Naive thymus-derived CD8-positive, alpha-beta T cell (primary cell): ENCODE measurements at places on chromosomes 3 and 15. TPM values are rescaled to one million over a fixed set of nuclear protein-coding genes. Genes with fewer than 3 reads are reported as not detected.

HAUS2 gene
- 24.9 TPM for polyA plus RNA-seq

HES1 gene
- not detected for polyA plus RNA-seq

LRRC57 gene
- polyA plus RNA-seq = 5.5 TPM

KNL1 gene
- not detected for polyA plus RNA-seq

IQCH gene
- polyA plus RNA-seq = not detected

MON1A gene
- 13.7 TPM for polyA plus RNA-seq

TMEM207 gene
- not detected for polyA plus RNA-seq

SLC22A13 gene
- not detected for polyA plus RNA-seq

DNA sequence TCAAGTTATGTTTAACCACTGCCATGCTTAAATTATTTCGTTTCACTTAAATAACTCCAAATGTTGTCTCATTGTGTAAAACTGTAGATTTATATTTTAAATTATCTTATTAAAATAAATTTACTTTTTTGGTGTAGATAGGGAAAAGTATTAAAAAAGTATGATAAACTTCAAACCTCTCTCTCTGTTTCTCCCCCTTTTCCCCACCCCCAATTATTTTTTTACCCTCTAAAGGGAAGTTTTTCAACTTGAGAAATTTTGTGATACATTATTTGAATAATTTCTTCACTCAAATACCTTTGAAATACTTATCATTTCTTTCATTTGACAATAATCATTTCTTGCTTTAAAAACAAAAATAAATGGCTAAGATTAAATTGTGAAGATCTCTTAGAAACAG, 66.9 kb upstream of the EIF1B start:
- H3K36me3 ChIP-seq = peaks cover 7% of the 10 kb centered on the region
- H3K27me3 ChIP-seq = no peaks in the 10 kb centered on the region
- H3K27ac ChIP-seq = no peak overlapping the region
- no peak overlapping the region for H3K4me3 ChIP-seq
- DNase-seq = no peak
- H3K4me1 ChIP-seq = no peaks in the 10 kb centered on the region

GRCh38 chr15:49179433-49180190, 9.6 kb downstream of the GALK2 start:
- no peak overlapping the region for H3K4me3 ChIP-seq
- H3K27ac ChIP-seq = no peak overlapping the region
- peaks cover 29% of the 10 kb centered on the region for H3K4me1 ChIP-seq
- no peak for DNase-seq

DNA sequence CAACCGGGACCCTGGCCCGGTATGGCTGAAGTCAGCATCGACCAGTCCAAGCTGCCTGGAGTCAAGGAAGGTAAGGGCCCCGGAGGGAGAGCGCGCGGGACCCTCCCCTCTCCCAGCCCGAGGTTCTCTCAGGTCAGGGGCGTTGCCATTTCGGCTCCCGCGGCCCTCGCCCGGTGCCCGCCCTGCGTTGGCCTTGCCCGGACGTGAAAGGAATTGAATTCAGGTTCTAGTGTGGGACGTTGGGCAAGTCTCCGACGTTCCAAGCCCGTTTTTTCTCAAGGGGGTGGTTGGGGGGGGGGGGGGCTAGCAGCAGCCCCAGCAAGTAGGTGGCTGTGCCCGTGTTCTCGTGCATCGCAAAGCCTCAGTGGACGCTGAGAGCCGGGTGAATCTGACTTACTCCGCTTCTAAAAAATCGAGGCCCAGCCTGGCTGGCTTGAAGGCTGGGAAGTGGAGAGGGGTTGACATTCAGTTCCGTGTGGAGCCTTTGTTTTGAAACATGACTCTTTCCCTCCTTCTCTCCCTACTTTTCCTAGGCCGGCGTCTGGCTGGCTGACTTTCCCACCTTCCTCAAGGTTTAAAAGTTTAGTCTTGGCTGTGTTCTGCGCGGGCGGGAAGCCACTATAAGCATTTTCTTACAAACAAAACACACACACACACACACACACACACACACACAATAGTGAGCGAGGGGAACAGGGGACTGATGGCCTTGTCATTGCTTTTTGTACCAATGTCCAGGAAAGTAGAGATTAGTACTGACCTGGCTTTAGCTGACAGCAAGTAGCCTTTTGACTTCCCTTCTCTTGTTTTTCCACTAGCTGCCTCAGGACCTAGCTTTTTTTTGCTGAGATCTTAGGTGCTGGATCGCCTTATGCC, at the start of gene UTS2B:
TSS of gene UTS2B (minus strand) at position 873 of the 876 bp plus-strand sequence. CDS start 48,337 bp downstream, outside the sequence.
- no peak for DNase-seq
- H3K4me1 ChIP-seq = peaks cover 2% of the 10 kb centered on the region
- H3K27ac ChIP-seq = peak within 1 kb of the TSS; percentile 54
- peaks cover 34% of the 10 kb centered on the region for H3K27me3 ChIP-seq

- no peak for DNase-seq
- no peaks in the 10 kb centered on the region for H3K4me1 ChIP-seq
- H3K36me3 ChIP-seq = no peaks in the 10 kb centered on the region
- no peak overlapping the region for H3K4me3 ChIP-seq
Measured at GRCh38 chr15:78406016-78406585, 31.9 kb upstream of the IREB2 start.

DNA sequence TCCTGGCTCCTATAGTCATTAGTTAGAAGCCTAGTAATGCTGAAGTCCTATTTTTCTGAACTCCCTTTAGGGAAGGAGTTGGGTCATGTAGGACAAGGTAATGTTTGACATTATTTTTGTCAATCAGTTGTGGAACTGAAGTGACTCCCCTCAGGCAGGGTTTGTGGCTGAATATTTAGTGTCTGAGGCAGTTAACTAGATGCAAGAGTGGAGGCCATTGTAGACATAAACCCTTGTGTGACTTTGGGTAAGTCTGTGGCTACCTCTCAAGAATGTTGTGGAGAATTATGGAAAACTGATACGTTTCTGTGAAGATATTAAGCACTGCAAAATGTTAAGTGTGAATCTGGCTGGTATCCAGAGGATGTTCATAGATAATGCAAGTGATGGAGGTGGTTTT, 125.2 kb upstream of the PHLDB2 start:
- no peaks in the 10 kb centered on the region for H3K27me3 ChIP-seq
- peaks cover 6% of the 10 kb centered on the region for H3K36me3 ChIP-seq
- no peaks in the 10 kb centered on the region for H3K4me1 ChIP-seq
- H3K27ac ChIP-seq = no peak overlapping the region

- H3K27me3 ChIP-seq = peaks cover 2% of the 10 kb centered on the region
- no peaks in the 10 kb centered on the region for H3K36me3 ChIP-seq
- no peaks in the 10 kb centered on the region for H3K4me1 ChIP-seq
Measured at GRCh38 chr15:36323615-36324014, 255.8 kb upstream of the CDIN1 start.

DNA sequence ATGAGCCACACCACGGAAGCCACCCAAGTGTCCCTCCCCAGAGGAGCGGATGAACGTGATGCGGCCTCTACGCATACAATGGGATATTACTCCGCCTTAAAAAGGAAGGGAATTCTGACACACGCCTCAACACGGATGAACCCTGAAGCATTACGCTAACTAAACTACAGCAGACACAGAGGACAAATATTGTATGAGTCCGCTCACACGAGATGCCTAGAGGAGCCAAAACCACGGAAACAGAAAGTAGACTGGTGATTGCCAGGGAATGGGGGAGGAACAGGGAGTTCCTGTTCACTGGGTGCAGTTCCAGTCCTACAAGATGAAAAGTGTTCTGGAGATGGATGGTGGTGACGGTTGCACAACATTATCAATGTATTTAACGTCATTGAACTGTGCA, 32.7 kb downstream of the SRGAP3 start:
- no peaks in the 10 kb centered on the region for H3K27me3 ChIP-seq
- H3K4me3 ChIP-seq = no peak overlapping the region
- H3K27ac ChIP-seq = no peak overlapping the region
- H3K4me1 ChIP-seq = no peaks in the 10 kb centered on the region

DNA sequence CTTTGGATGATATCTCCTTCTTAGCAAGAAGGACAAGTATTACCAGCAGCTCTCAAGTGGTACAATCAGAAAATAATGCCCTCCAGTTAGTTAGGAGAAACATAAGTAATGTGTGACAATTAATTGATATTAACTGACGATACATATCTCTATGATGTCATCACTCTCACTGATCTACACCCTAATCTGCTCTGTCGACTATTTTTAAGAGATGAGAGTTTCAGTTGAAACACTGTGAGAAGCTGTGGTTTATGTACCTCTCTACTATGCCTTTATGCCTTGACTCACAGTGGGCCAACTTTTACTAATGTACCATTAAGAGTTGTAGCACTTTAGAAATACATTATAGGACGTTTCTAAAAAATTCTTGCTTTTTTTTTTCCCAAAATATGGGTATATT, 8.6 kb downstream of the CEP152 start:
- H3K27ac ChIP-seq = no peak overlapping the region
- H3K4me1 ChIP-seq = peaks cover 22% of the 10 kb centered on the region
- H3K4me3 ChIP-seq = no peak overlapping the region
- no peak for DNase-seq
- no peaks in the 10 kb centered on the region for H3K27me3 ChIP-seq

DNA sequence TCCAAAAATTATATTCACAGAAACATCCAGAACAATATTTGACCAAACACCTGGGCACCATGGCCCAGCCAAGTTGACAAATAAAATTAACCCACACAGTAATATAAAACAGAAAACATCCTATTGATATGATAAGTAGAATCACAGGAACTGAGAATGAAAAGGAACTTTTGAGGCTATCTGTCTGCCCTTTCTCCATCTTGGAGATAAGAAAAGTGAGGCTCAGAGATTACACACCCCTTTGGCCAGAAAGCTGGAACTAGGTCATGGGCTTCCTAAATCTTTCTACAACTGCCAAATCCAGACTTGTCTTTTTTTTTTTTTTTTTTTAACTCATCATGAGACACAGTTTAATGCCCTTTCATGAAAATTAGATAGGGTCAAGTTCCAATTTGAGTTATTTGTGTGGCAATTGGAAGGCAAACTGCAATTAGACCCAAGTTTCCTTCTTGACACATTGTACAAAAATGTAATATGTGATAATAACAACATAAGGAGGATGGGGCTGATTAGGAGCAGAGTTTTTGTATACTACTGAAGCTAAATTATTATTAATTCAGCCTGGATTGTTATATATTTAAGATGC, 137.2 kb downstream of the RPL22L1 start:
- H3K27me3 ChIP-seq = peaks cover 5% of the 10 kb centered on the region
- no peaks in the 10 kb centered on the region for H3K36me3 ChIP-seq
- H3K4me1 ChIP-seq = no peaks in the 10 kb centered on the region
- no peak overlapping the region for H3K4me3 ChIP-seq
- H3K27ac ChIP-seq = no peak overlapping the region

- no peak for DNase-seq
- H3K4me3 ChIP-seq = no peak overlapping the region
- no peaks in the 10 kb centered on the region for H3K36me3 ChIP-seq
- H3K27ac ChIP-seq = no peak overlapping the region
- H3K4me1 ChIP-seq = no peaks in the 10 kb centered on the region
Measured at GRCh38 chr3:152703245-152703890, 131.6 kb upstream of the P2RY1 start.

DNA sequence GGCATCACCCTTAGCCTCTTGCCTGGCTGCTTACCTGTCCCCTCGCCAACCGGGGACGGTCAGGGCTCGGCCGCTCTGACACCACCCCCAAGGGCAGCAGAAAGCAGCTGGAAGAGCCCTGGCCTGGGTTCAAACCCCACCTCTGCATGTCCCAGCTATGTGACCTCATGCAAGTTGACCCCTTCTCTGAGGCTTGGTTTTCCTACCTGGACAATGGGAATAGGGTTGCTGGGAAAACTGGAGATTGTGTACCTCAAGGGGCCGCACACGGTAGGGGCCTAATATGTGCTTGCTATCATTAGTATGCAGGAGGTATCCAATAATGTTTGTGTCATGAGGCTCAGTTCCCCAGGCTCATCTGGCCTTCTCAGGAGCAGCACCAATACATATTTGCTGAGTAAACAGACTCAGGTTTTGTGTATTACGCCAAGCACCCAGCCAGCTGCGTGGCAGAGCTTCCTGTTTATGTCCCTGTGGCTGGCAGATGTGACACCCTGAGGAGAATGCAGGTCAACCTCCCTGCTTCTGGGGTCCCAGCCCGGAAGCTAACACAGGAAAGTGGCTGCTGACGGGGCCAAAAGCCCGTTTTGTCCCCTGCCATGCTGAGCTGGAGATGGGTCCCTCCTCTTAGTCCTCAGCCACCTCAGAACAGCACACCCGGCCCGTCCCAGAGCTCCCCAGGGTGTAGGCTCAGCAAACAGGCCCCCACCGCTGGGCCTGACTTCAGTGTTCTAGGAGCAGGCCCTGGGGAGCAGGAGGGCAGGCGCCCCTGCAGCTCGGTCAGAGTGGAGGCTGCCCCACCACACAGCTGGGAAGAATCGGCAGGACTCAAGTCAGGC, 29.7 kb downstream of the PLXND1 start:
- H3K4me1 ChIP-seq = peaks cover 52% of the 10 kb centered on the region
- peak overlapping the region; percentile 91 for H3K27ac ChIP-seq
- H3K4me3 ChIP-seq = peak overlapping the region; percentile 64
- no peaks in the 10 kb centered on the region for H3K36me3 ChIP-seq
- H3K27me3 ChIP-seq = no peaks in the 10 kb centered on the region

DNA sequence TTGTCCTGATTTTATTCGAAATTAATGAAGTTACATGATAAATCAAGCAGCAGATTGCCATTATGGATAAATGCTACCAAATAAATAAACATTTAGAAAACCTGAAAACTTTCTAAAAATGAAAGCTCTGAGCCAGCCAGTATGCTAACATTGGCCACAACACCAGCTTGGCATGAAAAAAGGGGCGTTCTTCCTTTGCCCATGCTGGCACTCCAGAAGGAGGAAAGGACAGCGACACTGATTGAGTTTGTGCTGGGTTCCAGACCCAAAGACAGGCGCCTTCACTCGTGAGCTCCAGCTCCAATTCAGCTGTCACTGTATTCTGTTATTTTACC, 5.1 kb downstream of the STIMATE start:
- DNase-seq = no peak
- H3K27ac ChIP-seq = peak overlapping the region; percentile 73
- H3K27me3 ChIP-seq = no peaks in the 10 kb centered on the region
- H3K4me1 ChIP-seq = peaks cover 60% of the 10 kb centered on the region
- no peak overlapping the region for H3K4me3 ChIP-seq
- H3K36me3 ChIP-seq = no peaks in the 10 kb centered on the region

GRCh38 chr3:115624029-115624741, 875 bp downstream of the GAP43 start:
- no peak overlapping the region for H3K27ac ChIP-seq
- H3K27me3 ChIP-seq = peaks cover 28% of the 10 kb centered on the region
- DNase-seq = no peak

- peaks cover 13% of the 10 kb centered on the region for H3K4me1 ChIP-seq
- peaks cover 48% of the 10 kb centered on the region for H3K27me3 ChIP-seq
- peaks cover 5% of the 10 kb centered on the region for H3K36me3 ChIP-seq
- no peak for DNase-seq
Measured at GRCh38 chr3:66039590-66039887, 821 bp upstream of the MAGI1 start.
